ENCODE measurements at places on chromosomes 11 and 22.

GRCh38 chr11:13782390-13783075, 114.1 kb downstream of the FAR1 start:
- no peak for DNase-seq

DNA sequence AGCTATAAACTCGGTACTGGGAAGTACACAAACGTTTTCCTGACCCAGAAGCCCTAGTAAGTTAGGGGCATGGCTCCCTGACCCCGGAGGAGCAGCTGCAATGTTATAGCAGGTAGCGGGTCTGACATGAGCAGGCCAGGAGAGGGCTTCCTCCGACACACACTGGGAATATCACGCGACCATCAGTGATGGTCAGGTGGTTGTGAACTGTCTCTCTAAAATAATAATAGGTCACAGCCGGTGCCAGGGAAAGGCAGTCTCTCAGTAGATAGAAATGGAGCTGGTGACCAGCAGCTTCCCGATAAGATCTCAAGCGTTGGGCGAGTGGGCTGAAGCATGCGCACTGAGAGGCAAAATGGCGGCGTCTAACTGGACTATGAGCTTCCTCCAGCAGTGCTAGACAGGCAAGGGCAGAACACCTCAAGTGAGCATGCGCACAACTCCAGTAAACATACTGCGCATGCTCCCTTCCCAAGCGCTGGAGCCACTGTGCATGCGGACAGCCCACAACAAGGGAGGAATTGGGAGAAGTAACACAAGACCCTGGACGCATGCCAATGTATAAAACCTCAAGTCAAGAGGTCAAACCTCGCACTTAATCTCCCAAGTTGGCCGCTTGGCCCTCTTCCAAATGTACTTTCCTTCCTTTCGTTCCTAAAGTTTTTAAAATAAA, 22.3 kb upstream of the TESMIN start:
- DNase-seq = no peak

GRCh38 chr11:14119357-14119756, 156.8 kb downstream of the SPON1 start:
- no peak for DNase-seq

GRCh38 chr11:8017071-8017470, 29.9 kb downstream of the EIF3F start:
- no peak for DNase-seq

DNA sequence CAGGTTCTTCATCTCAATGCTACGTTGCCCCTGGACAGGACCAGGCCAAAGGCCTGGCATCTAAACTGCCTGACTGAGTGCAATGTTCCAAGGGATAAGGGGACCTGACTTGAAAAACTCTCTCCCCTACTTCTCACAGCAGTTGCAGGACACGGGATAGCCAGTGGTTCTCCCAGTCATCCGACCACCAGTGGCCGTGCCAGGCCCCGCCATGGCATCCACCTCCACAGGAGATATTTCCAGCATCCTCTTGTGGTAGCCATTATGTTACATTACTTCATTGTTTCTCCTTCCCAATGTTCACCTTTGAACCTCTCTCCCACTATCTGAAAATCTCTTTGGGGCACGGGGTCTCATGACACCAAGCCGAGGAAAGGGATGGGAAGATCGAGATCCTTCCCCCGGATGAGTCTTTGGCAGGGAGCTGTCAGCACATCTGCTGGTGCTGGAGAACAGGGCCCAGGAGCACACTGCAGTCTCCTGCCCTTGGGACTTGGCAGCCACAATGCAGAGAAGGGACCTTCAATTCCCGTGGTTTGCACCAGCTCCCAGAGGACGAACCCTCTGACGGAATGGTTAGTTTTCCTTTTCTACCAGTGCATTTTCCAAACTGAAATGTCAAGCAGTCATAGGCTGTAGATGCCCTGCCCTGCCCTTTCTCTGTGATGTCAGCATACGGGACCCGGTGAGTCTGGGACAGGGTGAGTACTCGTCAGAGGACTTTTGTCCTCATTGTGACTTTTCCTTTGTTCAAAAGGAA, 121.2 kb downstream of the ETS1 start:
- no peak for DNase-seq

- no peak for DNase-seq
Observed at GRCh38 chr11:114297806-114298709, 1.9 kb downstream of the NNMT start.

DNA sequence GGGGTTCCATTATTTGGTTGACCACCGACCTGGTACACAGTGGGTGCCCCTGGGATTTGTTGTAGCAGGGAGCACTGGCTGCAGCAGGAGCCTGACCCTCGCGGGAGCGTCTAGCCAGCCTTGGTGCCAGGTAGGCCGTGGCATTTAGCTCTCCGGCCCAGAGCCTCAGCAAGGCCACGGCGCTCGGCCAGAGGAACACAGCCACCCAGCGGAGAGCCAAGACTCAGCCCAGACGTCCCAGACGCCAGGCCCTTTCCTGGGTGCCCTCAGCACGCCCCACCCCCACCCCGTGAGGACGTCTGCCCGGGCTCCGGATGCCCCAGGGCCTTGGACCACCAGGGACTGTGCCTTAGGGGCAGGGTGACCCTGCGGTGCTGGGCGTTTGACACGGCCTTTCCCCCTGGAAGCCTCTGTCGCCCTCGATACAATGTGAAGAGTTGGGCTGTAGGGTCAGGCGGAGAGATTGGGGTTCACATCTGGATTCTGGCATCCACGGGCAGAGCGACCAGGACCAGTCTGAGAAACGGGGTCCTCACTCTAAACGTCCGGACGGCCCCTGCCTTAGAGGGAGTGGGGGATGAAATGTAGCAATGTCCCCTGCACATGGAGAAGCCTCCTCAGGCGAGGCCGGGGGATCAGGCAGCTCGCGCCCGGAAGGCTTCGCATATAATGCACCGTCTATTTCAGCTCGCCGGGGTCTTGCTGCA, 99.2 kb upstream of the FGF3 start:
- no peak for DNase-seq

GRCh38 chr11:64415996-64416728, 57.2 kb downstream of the RPS6KA4 start:
- no peak for DNase-seq

DNA sequence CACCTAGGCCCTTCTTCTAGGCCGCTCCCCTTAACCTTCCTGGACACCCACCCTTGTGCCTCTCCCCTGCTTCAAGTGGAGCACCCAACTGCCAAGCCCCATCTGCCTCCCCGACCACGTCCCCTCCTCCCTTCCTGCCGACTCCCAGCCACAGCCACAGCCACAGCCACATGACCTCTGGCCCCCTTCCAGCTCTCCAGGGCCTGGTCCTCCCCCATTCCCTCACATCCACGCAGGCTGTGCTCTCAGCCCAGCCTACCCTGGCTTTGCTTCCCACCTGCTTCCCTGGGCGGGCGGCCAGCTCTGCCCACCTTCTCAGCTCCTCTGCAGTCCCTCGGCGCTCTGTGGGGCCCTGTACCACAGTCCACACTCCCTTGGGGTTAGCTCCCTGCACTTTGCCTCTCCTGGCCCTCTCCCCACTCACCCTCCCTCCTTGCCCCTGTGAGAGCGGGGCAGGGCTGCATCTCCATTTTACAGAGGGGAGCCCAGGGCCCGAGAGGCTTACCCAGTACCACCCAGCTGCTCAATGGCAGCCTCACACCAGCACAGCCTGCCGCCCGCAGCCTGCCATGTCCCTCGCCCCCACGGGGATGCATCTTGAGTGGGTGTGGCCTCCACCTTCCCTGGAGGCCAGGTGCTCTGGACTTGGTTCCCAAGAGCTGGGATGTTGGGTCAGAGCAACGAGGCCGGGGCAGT, 20.3 kb downstream of the PARVG start:
- DNase-seq = peak; percentile 32

DNA sequence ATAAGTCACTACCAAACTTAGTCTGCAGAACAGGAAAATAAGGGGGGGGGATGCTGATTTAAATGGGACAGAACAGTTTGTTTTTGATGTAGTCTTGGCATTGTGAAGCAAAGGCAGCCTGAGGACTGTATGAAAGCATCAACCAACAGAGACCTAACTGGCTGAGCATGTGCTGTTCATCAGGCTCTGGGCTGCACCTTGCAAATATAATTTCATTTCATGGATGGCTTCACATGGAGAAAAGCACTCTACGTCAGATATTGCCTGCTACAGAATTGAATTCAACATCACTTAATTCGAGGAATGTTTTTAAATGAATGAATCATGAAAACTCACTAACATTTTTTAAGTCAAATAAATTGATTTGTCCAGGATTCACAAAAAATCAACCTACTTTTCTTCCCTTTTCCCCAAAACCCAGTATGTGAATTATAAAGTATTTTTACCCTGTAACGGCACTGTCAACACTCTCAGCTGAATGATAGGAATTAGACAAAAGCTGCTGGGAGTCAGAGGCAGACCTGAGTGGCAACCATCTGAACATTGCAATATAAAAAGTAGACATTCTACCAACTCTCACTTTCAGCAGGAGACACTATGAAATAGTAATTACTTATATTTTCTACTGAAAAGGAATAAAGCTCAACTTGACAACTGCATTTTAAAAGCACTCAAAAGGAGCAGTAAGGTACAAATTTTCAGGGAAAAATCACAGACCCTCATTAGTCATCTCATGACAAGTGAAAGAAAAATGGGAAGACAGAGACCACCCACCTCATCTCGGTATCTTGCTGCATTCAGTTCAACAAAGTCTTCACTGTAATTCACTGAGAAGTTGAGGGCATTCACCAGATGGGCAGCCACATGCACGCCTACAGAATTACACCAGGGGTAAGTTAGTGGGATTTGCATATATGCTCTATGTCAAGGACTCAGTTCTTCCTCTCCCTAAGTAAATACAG, 47.5 kb downstream of the NOX4 start:
- no peak for DNase-seq

GRCh38 chr11:63951779-63952536, 13.2 kb downstream of the NAA40 start:
- DNase-seq = peak; percentile 72

- DNase-seq = peak; percentile 48
Observed at GRCh38 chr11:95715777-95716241, 73.8 kb downstream of the FAM76B start.

- no peak for DNase-seq
Observed at GRCh38 chr22:17638182-17638431, 450 bp upstream of the BCL2L13 start.

GRCh38 chr11:76689313-76690260, 19.0 kb upstream of the LRRC32 start:
- no peak for DNase-seq

DNA sequence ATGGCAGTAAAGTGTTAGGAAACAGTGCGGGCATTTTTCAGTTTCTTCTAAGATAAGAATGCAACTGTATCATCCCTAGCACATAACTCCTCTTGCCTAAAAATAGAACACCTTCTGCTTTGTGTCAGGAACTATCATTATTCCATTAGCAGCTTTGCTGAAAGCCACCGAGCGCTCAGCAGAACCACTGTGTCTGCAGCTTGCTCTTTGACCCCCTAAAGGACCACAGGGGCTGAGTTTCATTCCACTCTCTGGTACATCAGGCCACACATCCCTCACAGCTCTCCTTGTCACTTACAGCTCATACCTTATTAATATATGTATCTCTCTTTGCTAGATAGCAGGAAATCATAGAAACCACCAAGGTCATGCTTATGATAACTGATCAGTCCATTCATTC, 360.2 kb downstream of the KCNA4 start:
- DNase-seq = no peak

GRCh38 chr11:120270386-120270785, 30.4 kb downstream of the POU2F3 start:
- no peak for DNase-seq

- DNase-seq = no peak
Observed at GRCh38 chr11:112589155-112589554, 328.5 kb upstream of the PLET1 start.

DNA sequence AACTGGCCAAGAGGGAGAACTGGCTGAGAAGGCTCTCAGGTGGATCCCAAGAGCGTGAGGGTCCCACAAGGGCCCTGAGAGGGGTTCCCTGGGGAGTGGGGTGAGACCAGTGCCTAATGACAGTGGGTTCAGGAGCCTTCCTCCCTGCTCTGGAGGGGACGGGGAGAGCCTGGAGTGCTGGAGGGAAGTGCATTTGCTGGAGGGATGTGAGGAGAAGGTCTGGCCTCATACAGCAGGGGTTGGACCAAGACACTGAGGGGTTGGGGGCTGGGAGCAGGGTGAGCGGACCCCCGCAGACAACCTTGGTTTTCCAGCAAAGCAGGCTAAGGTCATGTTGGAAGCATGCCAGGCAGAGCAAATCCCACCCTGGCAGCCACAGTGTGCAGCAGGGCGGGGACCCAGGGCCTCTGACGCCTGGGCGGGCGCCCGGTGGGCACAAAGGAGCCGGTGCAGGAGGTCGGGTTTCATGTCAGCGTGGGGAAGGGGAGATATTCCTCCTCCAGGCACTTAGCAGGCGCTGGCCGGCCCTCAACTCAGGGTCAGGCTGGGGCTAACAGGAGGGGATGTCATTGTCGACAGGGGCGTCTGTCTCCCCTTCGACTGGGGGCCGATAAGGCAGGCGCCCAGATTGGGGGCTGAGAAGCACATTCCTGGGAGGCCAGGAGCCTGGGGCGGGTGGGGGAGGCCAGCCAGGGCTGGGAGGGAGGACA, 3.1 kb upstream of the DERL3 start:
- no peak for DNase-seq

DNA sequence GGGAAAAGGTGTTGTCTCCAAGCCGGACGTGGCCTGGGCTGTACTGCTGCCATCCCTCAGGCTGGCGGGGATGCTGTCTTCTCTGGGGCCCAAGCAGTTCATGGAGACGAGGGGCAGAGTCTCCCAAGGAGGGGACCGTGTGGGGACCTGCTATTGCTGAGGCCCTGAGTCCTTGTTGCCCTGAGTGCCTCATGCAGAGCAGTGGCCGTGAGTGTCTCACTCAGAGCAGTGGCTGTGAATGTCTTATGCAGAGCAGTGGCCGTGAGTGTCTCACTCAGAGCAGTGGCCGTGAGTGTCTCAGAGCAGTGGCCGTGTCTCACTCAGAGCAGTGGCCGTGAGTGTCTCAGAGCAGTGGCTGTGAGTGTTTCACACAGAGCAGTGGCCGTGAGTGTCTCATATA, 54.7 kb downstream of the GRAMD4 start:
- DNase-seq = no peak

DNA sequence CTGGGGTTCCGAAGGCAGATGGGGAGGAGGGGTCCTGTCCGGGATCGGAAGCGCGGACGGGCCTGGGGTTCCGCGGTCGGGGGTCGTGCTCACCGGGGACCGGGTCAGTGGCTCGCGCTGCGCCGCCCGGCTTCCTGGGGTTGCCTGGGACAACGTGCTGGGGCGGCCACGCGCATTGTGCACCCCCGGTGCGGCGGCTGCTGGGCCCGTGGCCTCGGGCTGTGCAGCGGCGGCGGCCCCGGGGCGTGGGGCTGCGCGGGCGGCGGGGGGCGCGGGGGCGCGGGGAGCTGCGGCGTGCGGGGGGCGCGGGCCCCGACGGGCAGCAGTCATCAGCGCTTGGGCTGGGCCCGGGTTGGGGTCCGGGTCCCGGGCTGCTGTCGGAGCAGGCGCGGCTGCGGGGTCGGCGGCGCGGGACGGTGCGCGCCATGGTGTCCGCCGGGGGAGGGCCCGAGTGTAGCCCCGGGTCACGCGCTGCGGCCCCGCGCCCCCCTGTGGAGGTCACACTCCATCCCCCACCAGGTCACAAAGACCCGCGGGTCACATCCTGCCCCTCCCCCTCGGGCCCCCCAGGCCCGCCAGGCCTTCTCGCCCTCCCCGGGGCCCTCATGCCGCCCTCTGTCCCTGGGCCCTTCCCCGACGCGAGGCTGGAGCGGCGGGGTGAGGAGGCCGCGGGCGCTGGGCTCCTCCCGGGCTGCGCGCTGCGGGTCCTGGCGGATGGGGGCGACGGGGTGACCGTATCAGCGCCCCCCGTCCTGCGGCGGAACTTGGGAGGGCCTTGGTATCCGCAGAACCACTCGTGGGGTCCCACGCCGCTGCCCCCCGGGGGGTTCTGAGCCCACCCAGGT, at the start of gene TTLL8:
TTLL8 (minus strand) TSS at position 238 of the 845 bp plus-strand sequence.
- no peak for DNase-seq

- no peak for DNase-seq
Observed at GRCh38 chr11:66172146-66172545, 96.3 kb upstream of the RAB1B start.

GRCh38 chr22:27851974-27852746, 50.6 kb upstream of the MN1 start:
- no peak for DNase-seq
